GM13976 (cell line): ENCODE measurements at places on chromosomes 2 and 18.

DNA sequence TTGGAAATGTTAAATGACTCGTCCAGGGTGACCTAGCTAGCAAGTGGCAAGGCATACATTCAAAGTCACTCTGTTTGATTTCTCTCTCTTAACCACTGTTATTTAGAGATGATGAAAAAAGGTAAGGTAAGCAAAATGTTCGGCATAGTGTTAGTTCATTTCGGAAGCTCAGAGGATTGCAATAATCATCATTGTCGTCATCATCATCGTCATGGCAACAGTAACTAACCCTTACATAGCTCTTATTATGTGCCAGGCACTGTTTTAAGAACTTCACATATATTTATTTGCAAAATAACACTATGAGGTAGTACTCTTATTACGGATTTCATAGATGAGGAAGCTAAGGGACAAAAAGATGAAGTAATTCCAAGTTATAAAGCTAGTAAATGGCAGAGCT, 292.7 kb upstream of the CXCR4 start:
- no peak for DNase-seq

GRCh38 chr2:75513616-75514170, 47.0 kb downstream of the EVA1A start:
- DNase-seq, result no peak

GRCh38 chr18:79367989-79368388, 27.7 kb upstream of the NFATC1 start:
- DNase-seq, result no peak

DNA sequence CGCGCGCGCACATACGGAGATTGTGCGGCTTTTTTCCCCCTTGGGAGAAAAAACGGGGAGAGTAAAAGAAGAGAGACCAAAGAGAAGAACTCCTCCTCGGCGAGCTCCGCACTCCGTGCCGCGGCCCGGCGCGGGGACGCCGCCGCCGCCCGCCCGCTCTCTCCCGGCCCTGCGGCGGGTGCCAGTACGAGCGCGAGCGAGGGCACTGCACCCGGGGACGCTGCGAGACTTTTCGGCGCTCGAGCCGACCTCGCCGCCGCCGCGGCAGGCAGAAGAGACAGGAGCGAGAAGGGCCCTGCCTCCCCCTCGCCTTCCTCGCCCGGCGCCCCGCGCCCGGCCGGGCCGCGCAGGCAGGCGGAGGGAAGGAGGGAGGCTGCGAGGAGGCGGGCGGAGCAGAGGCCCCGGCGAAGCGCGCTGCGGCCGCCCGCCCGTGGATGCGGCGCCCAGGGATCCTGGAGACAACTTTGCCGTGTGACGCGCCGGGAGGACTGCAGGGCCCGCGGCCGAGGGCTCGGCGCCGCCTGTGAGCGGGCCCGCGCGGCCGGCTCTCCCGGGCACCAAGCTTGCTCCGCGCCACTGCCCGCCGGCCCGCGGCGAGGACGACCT, 857 bp upstream of the INHBB start:
- DNase-seq, result no peak

DNA sequence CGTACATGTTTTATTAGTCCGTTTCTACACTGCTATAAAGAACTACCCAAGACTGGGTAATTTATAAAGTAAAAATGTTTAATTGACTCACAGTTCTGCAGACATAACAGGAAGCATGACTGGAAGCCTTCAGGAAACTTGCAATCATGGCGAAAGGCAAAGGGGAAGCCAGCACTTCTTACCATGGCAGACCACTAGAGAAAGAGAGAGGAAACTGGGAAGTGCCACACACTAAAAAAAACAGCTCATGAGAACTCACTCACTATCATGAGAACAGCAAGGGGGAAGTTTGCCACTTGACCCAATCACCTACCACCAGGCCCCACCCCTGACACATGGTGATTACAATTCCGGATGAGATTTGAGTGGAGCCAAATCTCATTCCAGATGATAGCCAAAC, 466.2 kb downstream of the IRS1 start:
- no peak for DNase-seq

GRCh38 chr2:233042549-233042948, 10.1 kb downstream of the NEU2 start:
- no peak for DNase-seq

DNA sequence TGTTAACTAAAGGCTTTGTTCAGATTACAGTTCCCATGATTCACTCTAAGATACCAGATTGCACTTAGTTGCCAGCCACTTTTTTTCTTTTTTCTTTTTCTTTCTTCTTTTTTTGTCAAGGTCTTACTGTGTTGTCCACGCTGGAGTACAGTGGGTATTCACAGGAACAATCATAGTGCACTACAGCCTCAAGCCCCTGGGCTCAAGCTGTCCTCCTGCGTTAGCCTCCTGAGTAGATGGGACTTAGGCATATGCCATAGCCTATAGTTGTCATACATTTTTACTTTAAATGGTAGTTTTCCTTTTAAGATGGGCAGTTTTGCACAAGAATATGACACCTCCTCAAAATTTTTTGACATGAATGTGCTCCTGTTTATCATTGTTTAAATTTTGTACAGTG, 2.1 kb downstream of the UGP2 start:
- DNase-seq, result no peak

- DNase-seq, result no peak
Observed at GRCh38 chr2:169771612-169772011, 27.1 kb upstream of the SSB start.

GRCh38 chr18:54767098-54767497, 61.2 kb upstream of the RAB27B start:
- no peak for DNase-seq

DNA sequence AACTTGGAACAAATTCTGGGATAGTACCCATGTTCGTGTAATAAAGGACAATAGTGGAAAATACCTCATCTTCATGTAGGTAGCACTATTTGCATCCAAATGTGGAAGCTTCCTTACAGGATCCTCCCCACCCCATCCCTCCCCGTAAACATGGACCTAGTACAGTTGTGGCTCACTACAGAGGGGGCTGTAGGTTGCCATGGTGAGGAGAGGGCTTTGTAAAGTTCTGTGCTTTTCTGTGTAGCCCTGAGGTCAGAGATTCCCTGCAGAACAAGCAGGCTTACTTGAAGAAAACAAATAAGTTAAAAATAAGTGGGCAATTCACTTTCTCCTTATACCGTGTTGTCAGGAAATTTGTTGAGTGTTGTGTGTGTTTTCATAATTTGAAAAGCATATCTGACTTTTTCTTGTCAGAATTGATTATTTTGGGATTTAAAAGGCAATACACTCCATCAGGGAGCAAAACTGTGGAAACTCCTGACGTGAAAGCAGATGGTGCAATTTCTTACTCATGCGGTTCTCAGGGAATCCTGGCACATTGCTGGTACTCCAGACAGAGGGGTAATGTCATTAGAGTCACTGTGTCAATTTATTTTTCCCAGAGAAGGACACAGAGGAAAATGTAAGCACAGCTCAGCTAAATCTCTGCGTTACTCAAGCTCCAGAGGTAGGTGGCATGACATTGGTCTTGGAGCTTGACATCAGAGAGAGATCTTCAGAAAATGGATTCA, 174.2 kb upstream of the LHCGR start:
- no peak for DNase-seq

GRCh38 chr2:3422161-3422779, 42.8 kb downstream of the TRAPPC12 start:
- peak; percentile 78 for DNase-seq

- no peak for DNase-seq
Observed at GRCh38 chr18:48238206-48238605, 171.0 kb downstream of the ZBTB7C start.

DNA sequence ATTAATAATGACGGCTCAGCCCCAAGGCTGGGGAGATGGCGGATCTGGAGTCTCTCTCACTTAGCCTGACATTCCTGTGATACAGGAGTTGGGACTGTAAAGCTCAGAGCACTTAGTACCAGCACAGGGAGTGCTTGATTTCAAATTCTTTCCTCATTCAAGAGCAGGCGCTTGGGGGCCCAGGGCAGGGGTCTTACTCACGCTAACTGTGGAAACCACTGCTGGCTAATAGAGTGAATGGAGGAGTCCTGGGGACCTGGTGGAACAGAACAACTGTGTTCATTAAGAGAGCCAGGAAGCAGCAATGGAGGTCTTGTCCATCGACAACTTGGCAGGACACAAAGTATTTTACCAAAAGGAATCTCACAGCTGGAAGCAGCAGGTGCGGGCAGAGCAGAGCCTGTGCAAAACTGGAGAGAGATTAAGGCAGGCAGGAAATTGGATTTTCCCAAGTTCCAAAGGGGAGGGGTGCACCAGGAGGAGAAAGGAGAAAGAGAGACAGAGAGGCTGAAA, 358.9 kb downstream of the TNS1 start:
- no peak for DNase-seq

DNA sequence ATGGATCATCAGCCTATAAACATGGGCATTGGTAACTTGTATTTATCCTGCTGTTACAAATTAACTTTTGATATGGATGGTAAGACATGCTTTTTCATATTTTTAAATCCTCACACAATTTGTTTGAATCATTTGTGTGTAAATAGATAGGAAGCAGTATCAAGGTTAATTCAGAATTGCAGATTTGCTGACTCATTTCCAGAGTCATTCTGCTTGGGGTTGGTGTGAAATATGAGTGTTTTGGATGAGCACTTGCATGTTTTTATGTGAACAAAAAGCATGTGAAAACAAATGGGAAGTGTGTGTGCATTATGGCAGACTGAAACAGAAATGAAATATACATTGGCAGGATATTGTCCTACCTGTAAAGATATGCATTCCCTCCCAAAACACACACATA, 11.8 kb downstream of the CCDC85A start:
- no peak for DNase-seq

DNA sequence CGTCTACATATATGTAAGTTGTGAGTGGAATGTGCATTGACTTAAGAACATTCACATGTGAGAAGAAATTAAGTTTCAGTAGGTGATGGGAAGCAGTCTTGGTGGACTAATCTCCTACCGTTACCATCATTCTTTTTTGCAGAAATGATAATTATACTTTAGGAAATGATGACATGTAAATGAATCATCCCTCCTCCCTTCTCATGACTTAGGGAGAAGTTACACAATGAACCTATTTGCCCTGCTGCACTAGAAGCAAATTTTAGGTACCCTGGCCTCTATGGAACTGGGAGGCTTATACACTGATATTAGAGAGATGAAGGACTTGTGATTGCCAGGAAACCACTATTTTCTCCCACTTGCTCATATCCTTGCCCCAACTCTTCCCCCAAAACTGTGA, 214.2 kb downstream of the CALCRL start:
- DNase-seq, result no peak

DNA sequence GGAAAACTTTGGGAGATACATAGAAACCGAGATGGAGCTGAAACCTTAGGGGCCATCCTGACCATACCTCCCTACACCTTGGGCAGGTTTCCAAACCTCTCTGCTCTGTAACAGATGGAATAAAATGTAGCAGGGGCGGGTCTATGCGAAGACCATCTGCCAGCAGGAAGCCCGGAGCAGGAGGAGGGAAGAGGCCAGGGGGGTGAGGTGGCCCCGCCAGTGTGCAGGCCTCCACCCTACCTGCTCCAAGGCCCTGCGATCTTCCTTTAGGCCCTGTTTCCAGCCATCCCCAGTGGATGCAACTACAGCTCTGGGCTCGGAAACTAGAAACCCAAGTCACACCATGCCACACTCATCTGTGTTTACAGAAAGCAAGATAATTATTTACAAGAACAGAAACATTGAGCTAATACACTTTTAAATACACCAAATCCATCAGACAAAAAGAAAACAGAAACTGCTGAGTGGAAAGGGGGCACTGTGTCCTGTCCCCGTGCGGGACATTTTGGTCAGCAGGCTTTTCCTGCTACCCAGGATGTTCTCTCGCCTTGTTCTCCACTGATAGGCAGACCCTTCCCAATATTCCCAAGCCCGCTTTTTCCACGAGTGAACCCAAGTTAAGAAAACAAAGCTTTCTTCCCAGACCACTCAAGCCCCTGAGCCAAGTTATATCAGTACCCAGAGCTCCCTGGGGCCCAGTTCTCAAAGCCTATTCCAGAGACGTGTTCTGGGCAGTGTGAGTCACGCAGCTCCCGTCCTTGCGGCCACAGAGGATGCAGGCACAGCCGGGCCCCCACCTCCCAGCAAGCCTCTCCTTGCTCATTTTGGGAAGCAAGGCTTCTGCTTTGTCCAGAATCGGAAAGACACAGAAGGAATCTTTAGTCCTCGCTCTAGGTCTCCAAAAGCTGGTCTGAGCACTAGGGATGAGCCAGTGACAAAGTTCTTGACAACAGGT, 17.3 kb downstream of the CIB4 start:
- no peak for DNase-seq

GRCh38 chr18:8361941-8362471, 247.2 kb upstream of the RAB12 start:
- DNase-seq, result no peak

GRCh38 chr2:230496891-230497290, 80.9 kb downstream of the SP100 start:
- DNase-seq, result peak; percentile 11

DNA sequence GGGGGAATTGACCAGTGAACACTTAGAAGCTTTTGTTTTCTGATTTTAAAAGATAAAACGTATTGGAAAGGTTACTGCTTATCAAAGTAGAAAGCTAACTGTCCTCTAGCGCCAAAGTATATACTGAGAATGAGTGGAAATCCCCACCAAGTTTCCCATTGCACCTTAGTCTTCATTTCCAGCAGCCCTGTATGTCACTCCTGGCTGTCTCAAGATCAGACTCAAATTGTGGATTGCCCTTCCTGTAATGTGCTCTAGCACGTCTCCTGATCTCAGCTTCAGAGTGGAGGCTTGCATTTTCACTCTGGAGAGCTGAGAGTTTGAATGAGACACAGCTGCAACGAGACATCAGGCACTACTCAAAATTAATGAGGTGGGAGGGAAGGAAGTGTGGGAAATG, 26.6 kb downstream of the MFF start:
- peak; percentile 25 for DNase-seq

DNA sequence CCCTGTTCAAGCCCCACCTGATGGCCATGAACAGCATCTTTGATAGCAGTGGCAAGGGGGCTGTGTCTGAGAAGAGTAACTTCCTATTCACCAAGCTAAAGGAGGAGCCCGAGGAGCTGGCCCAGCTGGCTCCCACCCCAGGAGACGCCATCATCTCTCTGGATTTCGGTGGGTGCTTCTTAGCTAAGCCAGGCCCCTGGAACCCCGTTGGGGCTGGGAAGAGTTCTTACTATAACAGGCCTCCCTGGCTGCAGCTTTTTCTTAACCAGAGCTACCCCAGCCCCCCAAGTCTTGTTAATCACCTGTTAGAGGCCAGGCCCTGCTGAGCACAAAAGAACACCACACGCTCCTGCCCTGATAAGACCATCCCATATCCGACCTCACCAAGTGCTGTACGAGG, 79.4 kb downstream of the EPAS1 start:
- no peak for DNase-seq

- no peak for DNase-seq
Observed at GRCh38 chr2:229719926-229720647, 5.7 kb upstream of the DNER start.

- DNase-seq, result no peak
Observed at GRCh38 chr2:217803653-217803960, 199.2 kb downstream of the TNS1 start.

GRCh38 chr2:69975853-69976462, 14.5 kb upstream of the ASPRV1 start:
- DNase-seq, result no peak

- no peak for DNase-seq
Observed at GRCh38 chr18:31343454-31343853, 25.5 kb downstream of the DSG1 start.

- DNase-seq, result no peak
Observed at GRCh38 chr2:3189076-3189591, 188.5 kb downstream of the EIPR1 start.
